ENCODE measurements at places on chromosomes 5 and 9. TPM values are rescaled to one million over a fixed set of nuclear protein-coding genes. Genes with fewer than 3 reads are reported as not detected.

GRCh38 chr5:10923310-10923709 is 162.3 kb upstream of the DAP start:
- no peak for DNase-seq

- DNase-seq, result no peak
Observed at GRCh38 chr5:158992037-158992740, 107.5 kb downstream of the EBF1 start.

DNA sequence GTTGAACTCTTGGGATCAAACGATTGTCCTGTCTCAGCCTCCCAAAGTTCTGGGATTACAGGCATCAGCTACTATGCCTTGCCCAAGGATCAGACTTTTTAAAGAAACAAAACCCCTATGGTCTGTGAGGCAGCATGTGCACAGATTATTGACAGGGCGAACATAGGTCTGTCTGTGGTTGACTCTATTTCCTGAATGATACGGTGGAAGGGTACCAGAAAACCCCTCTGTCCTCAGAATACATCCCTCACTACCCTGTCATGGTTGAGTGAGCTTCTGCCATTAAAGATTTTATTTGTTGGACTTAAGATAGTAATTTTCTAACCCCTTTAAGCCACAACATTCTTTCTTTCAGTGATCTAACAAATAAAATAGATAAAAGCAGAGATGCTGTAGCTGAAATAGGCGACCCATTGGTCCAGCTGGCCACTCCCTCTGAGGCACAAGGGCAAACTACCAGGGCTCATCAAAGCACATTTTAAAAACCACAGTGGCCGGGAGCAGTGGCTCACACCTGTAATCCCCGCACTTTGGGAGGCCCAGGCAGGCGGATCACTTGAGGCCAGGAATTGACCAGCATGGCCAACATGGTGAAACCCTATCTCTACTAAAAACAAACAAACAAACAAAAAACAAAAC is 84.9 kb upstream of the ANKRD55 start:
- no peak for DNase-seq

C1QTNF3 gene
- 6.1 TPM for total RNA-seq

DNA sequence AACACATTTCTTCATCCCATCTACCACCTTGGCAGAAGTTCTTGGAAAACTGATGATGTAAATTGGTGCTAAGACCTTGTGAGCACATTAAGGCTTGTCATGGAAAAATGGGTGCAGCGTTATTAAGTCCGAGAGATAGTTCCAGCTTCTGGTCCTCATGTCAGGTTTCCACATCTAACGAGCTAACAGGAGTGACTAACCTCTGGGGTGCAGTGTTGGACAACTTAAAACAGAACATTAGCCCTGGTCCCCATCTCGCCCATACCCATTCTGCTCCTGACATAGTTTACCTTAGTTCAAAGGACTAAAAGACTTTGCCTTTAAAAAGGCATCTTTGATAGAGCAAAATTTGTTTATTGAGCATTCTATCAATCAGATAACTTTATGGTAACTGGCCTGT is 128.0 kb downstream of the SLC1A3 start:
- no peak for DNase-seq

DNA sequence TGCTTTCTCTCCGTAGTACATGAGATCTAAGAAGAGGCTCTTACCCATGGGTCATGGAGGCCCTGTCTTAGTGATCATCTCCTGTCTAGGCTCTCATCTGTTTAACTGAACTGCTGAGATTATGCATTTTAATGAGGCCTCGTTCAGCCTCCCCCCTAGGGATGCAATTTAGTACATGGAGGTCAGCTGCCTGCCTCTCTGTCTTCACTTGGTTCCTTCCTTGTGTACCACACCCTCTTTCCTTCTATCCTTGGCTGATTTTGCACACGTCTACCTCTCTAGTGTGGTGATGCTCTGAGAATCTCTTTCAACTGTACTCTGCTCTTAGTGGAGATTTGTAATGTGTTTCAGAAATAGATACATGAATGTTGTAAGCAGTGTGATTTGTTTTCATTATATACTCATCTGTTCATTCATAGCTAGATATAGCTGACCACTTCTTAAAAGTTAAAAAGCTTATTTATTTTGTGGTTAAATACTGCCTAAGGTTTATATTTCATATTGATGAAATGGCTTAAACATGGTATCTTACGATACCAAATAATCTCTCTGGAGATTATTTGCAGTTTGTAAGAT is 3.5 kb upstream of the ACTBL2 start:
- DNase-seq, result no peak

DNA sequence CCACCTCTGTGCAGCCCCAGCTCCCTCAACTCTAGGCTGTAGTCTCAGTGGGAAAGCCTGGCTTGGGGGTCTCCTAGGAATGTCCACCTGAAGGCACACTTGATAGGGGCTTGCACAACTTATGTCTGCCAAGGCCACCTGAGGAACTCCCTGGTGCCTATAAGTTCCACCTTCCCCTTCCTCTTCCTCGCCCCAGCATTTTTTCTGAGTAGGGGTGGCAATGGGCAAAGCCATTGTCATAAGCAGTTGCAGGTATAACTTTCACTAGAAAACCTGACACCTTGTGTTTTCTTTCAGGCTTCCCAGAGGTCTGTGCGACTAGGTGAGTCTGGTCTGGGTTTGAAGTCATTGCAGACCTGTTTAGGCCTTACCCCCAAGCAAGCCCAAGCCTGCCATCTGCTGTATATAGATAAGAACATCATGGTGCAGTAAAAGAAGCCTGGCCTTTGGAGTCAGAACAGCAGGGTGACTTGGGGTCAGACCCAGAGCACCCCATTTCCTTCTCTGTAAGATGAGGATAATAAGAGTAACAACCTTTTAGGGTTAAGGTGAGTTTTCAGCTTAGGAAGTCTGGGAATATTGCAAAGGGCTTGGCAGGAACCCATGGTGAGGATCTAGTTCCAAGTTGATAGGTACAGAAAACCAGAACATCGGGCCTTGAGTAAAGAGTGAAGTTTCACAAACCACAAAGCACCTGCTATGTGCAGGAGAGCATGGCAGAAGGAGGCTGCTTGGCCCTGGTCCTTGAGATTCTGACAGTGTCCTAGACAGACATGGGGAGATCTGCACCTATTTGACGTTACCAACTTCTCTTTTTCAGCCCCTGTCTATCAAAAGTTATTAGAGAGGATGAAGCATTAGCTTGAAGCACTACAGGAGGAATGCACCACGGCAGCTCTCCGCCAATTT is 33.8 kb downstream of the TGFBI start:
- DNase-seq, result no peak

- no peak for DNase-seq
Observed at GRCh38 chr5:79471556-79471955, 42.4 kb downstream of the HOMER1 start.

GRCh38 chr9:87494970-87495471 is 2.6 kb upstream of the DAPK1 start:
- no peak for DNase-seq

DNA sequence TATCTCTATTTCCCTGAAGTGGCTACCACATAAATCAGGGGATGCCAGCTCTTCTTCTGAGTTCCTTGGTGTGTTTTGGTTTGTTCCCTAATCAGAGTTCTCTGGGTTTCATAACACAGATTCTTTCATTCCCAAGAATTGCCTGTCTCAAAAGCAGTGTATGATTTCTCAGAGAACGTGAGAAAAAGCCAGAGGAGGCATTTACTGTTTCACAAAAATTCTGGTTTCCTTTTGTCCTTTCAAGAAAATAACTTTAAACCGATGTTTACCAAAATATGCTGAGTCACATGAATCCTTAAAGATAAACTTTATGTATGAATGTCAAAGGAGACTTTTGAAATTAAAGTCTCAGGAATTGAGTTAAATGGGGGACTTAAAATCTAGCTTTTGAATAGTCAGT is 314.3 kb downstream of the EBF1 start:
- no peak for DNase-seq

ACOT12 gene
- total RNA-seq, result not detected

DNA sequence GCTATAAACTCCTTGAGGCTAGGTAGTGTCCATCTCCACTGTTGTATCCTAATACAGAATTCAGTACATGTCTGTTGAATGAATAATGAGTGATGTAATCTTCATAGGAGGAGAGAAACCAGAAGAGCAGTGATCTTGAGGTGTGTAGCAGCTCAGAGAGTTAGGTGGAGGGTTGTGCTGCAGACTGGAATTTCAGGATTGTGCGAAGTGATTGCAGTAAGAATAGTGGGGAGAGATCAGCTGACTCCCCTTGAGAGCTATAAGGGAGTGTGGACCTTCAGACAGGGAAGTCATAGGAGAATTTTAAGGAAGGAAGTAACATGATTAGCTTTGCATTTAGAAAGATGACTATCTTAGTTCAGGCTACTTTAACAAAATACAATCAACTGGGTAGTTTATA is 4.4 kb downstream of the SNX24 start:
- DNase-seq, result no peak

- no peak for DNase-seq
Observed at GRCh38 chr5:153879596-153879995, 159.1 kb downstream of the FAM114A2 start.

GRCh38 chr5:94692581-94692980 is 74.1 kb downstream of the SLF1 start:
- DNase-seq, result no peak

DNA sequence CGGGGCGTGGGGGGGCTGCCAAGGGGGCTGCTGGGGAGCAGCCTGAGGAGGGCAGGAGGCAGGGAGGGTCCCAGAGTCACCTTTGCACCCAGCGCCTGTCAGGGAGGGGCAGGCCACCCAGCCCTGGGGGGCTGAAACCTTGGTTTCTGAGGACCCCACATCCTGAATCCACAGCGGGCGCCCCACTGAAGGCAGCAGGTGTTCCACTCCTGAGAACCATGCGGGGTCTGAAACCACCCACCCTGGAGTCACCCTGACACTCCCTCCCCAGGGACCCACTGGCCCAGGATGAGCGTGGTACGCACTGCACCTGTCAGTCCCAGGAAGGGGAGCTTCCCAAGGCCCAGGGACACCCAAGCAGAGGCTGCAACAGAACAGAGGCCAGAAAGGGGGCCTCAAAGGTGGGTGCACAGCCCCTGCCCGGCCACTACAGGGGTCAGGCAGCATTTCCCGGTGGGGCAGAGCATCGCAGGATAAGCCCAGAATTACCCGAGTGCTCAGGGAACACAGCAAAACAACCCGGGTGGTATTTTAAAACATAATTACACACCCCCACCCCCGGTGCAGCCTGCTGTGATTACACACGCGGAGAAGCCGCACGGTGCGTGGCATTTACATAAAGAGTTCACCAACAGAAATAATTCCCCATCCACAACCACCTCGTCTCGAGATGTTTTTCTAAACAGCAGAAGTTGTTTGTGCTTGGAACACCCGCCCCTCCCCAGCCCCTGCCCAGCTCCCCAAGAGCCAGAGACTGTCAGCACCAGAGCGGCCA is 57.3 kb upstream of the UBAC1 start:
- DNase-seq, result no peak

IFNA16 gene
- total RNA-seq, result not detected

SHOC1 gene
- not detected for total RNA-seq

GRCh38 chr5:81605299-81605698 is 145.6 kb downstream of the SSBP2 start:
- DNase-seq, result no peak
